ENCODE measurements at places on chromosomes 1 and 21.
A peak's percentile ranks its signal among the peaks of the same experiment; 100 is the strongest.

GRCh38 chr1:18217398-18218043, 109.9 kb downstream of the IGSF21 start:
- DNase-seq, result no peak

GRCh38 chr1:44266400-44267344, 53.4 kb downstream of the DMAP1 start:
- DNase-seq, result no peak

GRCh38 chr1:5566924-5567323, 425.3 kb downstream of the NPHP4 start:
- no peak for DNase-seq

DNA sequence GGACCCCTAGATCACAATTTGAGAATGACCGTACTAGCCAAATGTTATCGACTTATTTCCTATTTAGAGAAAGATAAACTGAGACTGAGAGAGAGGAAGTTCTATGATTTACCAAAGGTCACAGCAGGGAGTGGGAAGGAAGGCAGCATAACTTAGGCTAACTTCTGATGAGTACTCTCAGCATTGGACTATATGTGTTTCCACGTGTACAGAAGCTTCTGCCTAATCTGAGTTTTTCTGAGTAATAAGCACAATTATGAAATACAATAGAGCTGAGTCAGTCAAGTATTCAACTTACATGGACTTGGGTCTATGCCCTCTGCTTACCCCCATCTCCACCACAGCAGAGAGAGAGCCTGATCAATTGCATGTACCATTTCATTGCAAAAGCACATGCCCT, 88.1 kb upstream of the HIVEP3 start:
- no peak for DNase-seq

DNA sequence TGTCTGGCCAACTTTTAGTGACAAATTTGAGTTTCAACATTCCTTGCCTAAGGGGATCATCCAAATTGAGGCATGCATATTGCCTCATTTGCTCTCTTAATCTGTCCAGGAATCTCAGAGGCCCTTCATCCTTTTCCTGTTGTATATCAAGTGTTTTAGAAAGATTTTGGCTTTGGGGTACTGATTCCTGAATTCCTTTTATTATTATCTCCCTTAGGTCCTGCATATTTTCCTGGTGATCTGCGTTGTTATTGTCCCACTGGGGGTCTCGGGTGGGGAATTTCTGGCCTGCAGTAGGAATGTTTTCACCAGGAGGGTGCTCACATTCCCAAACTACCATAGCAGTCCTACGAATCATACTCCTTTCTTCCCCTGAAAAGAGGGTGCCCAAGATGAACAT, 4.4 kb upstream of the AADACL3 start:
- no peak for DNase-seq

DNA sequence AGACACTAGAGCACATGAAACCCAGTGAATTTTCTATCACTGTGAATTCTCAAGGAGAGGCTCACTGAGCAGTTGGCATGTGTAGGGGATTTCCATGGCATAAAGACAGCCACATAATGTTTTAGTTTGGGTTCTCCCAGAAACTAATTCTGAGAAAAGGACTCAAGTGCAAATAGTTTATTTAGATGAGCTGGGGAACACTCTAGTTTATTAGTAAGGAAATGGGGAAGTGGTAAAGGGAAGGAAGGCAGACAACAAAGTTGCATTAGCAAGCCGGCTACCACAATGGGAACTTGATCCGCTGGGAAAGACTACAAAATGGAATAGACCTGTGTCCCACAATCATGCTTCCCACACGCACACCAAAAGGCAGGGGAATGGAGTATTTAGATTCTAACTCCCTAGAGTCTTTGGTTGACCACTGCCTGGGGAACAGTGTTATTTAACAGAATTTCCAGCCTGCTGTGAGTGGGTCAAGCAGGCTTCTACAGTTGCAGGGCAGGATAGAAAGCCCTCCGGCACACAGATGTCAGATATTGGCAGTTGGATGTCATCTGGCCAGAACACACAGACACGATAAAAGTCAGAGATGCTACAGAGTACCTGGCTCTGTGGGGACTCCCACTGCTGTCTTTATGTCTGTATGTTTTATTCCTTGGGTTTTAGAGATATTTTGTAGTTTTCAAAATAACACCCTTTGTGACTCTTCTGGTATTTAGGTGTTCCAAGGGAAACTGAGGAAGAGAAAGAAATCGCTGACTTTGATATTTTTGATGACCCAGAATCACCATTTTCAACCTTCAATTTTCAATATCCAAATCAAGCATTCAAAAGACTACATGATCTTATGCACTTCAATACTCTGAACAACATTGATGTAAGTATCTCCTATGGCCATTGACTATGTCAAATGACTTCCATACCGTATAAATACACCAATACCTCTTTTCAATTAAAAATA, 150.1 kb downstream of the PLA2G4A start:
- DNase-seq, result no peak

DNA sequence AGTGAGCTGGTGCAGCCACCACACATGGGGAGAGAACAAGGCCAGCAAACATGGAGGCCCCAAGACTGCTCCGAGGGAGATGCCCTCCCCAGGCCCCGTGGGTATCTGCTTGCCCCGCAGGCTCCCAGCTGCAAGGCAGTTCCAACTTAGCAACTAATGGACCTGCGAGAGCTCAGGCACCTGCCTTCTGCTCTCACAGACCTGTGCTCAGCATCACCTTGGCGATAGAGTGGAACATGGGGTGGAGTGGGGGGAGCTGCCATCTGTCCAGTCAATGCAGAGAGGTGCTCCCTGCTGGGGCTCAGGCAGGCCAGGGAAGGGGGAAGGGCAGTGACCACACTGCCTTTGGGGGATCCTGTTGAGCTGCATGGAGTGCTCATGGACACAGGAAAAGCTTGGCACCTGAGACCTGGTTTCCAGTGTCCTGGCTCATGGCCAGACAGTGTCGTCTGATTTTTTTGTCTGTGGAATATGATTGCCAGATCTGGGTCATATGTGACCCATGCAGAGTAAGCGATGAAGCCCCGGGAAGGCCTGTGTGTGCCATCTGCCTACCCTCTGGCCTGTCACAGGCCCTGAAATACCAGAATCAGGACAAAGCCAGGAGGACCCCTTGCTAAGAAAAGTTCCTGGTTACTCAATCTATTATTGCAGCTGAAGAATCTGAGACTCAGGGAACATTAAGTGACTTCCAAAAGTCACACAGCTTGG, 39.9 kb upstream of the TENT5C start:
- DNase-seq, result peak; percentile 31

- peak; percentile 72 for DNase-seq
These were observed 48.5 kb upstream of the SLC25A33 start for GRCh38 chr1:9490605-9491339.

- no peak for DNase-seq
These were observed 511.8 kb upstream of the USP24 start for GRCh38 chr1:55726994-55727393.

DNA sequence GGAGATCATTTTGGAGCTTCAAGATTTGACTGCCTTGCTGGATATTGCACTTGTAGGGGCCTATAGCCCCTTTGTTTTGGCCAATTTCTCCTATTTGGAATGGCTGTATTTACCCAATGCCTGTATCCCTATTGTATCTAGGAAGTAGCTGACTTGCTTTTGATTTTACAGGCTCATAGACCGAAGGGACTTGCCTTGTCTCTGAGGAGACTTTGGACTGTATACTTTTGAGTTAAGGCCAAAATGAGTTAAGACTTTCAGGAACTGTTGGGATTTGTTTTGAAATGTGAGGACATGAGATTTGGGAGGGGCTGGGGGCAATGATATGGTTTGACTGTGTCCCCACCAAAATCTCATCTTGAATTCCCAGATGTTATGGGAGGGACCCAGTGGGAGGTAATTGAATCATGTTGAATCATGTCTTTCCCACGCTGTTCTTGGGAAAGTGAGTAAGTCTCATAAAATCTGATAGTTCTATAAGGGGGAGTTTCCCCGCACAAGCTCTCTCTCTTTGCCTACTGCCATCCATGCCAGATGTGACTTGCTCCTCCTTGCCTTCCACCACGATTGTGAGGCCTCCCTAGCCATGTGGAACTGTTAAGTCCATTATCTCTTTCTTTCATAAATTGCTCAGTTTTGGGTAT, 276.1 kb downstream of the LMX1A start:
- DNase-seq, result no peak

DNA sequence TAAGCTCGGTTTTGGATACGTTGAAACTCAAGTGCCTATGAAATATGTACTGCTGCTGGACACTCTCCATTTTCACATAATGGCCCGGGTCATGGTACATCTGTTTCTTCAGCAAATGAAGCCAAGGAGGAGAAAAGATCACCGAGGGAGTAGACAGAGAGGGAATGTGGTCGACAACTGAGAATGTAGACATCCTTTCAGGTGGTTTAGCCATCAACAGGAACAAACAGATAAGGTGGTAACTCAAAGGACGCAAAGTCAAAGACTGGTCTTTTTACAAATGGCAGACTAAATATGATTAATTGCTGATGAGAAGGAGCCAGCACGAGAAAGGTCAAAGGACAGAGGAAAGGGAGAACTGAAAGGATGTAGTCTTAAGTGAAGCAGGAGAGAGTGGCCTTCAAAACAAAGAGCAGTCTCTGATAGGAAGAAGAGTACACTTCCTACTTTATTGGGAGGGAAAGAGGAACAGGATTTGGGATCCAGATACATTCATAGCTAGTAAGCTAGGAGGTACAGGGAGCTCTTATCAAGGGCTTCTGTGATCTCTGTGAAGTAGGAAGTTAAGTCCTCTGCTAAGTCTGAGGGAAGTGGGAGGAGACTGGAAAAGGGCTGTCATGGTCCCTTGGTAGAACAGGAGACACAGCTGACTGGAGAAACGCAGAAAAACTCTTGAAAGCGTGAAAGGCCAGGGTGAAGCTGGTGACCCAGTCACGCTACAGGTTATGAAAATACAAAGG, 28.3 kb downstream of the NUP133 start:
- no peak for DNase-seq
